RWPE1 (cell line): ENCODE measurements at places on chromosomes 11 and 22.

- DNase-seq, result no peak
Measured at GRCh38 chr22:49513358-49513851, 314.3 kb downstream of the BRD1 start.

GRCh38 chr22:42317691-42318547 is 47.5 kb upstream of the TCF20 start:
- peak; percentile 59 for DNase-seq

GRCh38 chr11:26199331-26200095 is 132.4 kb upstream of the ANO3 start:
- no peak for DNase-seq

DNA sequence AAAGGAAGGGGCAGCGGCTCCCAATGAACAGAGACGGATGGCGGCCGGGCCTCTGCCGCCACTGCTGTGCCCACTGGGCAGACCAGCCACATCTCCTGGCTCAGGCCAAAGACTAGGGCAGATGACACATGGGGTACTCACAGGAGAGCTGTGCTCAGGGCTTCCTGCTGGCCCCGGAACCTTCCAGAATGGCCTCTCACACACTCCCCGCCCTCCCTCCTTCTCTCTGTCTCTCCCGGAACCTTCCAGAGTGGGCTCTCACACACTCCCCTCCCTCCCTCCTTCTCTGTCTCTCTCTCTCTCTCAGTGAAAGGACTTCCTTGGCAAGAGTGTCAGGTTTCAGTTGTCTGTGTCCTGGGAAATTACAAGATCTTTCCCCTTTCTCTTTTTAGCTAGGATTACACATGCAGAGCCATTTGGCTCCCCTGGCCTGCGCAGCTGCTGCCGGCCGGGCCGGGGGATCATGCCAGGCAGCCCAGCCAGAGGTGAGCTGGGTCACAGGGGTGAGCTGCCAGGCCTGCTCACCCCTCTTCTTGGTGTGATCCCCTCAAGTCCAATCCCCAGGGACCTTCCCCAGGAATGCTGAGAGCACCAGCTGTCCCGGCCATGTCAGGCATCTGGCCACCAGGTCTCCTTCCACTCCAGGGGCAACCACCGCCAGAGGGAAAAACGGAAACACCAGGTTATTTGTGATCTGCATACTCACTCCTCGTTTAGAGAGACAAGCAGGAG is 45.3 kb upstream of the ADA2 start:
- DNase-seq, result no peak

GRCh38 chr11:8671651-8672062 is 10.8 kb downstream of the TRIM66 start:
- peak; percentile 27 for DNase-seq

- DNase-seq, result no peak
Measured at GRCh38 chr11:4190098-4190497, 95.5 kb downstream of the RRM1 start.

DNA sequence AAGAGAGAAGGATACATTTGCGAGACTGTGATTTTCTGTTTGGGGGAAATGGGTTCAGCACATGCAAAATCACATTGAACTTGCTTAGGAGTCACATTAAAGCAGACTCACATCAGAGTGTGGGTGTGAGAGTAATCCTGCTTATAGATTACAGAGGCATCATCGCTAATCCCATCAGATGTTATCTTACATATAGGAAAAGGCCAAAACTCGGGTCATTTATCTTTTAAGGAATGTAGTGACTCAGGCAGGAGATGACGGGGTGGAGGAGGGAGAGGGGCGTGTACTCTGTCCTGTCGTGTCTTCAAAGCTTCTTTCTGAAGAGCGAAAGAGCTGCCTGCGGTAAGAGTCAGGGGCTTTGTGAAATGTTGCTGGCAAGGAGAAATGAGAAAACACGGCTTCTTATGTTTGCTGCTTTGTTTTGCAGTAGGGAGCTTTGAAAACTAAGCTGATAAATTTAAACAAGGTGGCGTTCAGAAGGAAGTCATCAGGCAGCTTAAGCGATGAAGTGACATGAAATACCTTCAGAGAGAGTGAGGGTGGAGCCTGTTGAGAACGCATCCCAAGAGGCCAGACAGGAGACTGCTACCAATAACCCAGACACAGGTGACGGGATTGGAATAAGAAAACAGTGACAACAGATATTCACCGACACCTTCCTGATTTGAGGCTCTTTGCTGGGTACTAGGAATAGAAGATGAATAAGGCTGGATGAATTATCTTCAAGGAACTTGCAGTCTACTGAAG is 2.2 kb upstream of the C11orf16 start:
- DNase-seq, result peak; percentile 67

- no peak for DNase-seq
Measured at GRCh38 chr11:36135076-36135475, 154.1 kb downstream of the COMMD9 start.

DNA sequence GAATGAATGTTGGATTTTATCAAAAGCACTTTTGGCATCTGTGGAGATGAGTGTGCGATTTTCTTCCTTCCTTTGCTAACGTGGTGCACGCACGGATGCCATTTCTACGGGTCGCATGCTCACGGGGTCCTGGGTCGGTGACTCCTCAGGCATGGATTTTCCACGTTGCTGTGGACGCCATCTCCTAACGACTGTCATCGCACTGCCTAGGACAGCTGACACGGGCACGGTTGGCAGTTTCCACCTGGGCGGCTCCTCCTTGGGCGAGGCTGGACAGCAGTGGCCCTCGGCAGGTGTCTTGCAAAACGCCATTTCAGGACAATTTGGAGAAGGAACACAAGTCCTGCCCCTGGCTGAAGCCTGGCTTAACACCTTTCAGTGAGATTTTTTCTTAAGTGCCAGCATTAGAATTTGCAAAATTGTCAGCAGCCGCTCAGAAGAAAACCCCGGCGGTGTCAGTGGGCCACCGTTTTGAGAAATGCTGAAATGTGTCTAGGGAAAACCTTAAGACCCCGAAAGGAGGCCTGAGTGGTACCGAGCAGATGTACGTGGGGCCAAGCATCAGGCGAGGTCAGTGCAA is 34.7 kb upstream of the TOLLIP start:
- DNase-seq, result no peak

GRCh38 chr22:22073769-22074561 is 91.4 kb upstream of the TOP3B start:
- DNase-seq, result no peak

DNA sequence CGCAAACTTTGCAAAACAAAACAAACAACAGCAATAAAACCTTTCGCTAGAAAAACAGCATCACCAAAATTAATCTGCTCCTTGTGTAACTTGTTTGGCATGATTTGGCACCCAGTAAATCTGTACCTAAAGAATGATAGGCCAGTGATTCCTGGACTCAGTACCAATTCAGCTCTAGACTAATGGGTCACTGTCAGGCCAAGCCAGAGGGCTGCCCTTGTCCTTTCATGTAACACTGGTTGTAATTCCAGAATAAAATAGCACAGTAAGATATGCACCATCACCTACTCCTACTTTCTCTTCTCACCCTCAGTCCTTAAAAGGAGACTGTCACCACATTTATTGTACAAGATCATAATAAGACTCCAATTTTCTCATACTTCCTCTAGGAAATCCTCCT is 341.6 kb upstream of the PITPNB start:
- DNase-seq, result no peak

- no peak for DNase-seq
Measured at GRCh38 chr22:21865041-21865440, 2.4 kb downstream of the MAPK1 start.

DNA sequence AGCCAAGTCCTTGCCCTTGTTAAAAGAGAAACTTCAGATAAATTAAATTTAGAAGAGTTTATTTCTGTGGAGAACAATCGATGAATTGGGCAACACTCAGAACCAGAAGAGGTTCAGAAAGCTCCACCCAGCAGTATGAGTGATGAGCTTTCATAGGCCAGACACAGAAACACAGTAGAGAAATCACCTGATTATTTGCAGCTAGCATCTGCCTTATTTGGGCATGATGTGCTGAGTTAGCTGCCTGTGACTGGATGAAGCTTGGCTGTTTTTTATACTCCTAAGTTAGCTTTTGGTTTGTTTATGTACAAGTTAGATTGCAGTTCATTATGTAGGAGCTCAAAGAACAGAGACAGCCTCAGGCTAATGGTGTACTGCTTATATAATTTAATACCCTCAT is 269.5 kb upstream of the SESN3 start:
- no peak for DNase-seq

GRCh38 chr11:48109046-48109666 is 107.5 kb upstream of the OR4B1 start:
- peak; percentile 60 for DNase-seq
